ENCODE measurements at places on chromosomes 3 and 15.
A peak's percentile ranks its signal among the peaks of the same experiment; 100 is the strongest.

DNA sequence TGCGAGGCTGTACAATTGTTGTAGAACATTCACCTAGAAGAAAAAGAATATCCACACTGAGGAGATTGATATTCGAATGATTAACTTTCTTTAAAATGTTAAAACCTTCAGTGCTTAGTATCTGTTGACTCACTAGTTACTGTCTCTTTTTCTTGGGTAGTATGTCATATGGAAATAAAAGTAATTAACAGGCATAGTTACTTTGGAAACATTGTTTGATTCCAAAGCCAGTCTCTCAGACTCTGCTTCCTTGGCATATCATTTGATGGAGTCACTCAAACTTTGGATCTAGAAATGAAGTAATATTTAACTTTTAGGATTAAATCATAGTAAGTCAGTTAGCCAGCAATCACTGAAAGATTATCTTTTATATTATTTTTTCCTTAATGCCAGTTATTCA lies 63.4 kb downstream of the MAP2K5 start:
- DNase-seq = no peak

- no peak for DNase-seq
Measured at GRCh38 chr15:45129651-45130129, at the start of the genes DUOX1 and DUOXA1. DUOX1 (plus strand) TSS chr15:45129994; CDS start chr15:45131967, 1,973 bp downstream. DUOXA1 (minus strand) TSS chr15:45129879; CDS start chr15:45123014, 6,865 bp downstream.

- DNase-seq = no peak
Measured at GRCh38 chr3:733313-733712, 359.5 kb upstream of the CNTN6 start.

- no peak for DNase-seq
Measured at GRCh38 chr15:32844118-32844711, 126.4 kb downstream of the GREM1 start.

DNA sequence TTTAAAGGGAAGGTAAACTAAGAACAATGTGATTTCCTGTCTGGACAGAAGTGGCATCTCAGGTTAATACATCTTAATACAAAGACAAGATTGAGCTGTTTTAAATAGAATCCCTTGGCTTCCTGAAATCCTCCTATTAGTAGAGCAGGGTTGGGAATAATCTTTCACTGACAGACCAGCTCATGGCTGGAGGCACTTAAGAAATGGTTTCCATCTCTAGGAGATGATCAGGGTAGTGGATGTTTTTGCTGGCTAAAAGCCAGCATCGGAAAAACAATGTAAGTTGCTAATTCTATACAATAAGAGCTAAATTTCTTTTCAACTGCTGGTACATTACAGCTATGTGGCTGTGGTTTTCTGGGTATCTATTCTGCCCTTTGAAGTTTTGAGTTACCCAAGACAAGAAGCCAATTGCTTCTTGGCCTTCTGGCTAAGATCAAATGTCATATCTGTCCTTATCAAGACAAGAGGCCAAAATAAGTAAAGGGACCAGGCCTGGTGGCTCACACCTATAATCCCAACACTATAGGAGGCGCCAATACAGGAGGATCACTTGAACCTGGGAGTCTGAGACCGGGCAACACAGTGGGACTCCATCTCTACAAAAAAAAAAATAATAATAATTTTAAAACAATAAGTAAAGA lies 49.6 kb downstream of the SHQ1 start:
- no peak for DNase-seq

DNA sequence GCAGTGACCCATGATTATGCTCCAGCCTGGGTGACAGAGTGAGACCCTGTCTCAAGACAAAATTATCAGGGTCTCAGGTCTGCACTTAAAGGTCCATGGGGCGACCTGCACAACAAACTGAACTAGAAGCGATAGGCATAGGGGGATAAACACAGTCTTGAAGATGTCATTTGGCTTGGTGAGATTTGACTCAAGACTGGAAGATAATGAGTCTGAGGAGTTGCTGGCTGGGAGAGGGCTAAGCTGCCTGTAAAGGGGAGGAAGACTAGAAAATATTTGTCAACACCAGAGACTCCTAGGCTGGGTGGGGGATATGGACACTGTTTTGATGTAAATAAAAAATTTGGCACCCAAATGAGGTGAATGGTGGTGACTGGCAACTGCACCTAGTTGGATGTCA lies 19.8 kb downstream of the GHRL start:
- no peak for DNase-seq

DNA sequence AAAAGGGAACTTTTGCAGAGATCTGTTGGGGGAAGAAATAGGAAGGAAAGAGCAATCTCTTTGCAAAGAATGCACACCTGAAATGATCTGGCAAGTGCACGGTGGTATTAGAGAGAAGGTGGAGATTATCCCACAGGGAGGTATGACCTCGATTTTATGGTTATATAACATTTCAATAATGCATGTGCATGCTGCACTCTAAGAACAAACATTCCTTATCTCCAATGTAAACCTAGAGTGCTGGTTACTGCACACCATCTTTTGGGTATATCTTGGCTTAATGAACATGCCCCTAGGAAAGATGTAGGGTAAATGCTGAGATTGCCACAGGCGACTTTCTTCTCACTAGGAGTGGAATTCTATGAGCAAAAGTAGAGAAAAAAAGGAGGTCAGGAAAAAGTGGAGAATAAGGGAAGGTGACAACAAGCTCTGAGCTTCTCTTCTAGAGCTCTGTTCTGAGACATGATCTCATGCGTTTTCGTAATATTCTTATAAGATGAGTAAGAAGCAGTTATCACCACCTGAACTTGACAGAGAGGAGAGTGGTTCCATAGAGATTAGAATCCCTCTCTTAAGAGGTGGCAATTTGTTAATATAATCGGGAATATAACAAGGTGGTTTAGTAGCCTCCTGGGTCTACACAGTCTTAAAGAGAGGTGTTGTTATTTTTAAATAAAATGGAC lies 117.5 kb upstream of the TMC3 start:
- DNase-seq = no peak

DNA sequence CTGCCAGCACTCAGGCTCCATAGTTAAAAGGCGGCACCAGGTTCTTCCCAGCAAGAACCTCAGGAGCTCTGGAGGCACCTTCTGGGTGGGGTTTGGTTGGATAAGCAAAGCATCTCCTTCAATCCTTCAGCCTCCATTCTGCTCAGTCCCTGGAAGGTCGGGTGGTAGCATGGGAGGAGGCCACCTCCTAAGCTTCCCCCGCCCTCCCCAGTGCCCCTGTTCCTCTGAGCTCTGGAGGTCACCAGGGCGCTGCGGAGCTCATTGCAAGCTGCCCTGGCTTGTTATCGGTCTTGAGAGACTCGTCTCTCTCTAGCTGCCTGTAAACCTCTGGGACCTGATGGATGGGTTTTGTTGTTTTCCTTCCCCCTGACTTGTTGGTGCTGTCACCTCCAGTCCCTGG lies 124.8 kb downstream of the RPLP1 start:
- DNase-seq = no peak

GRCh38 chr15:29840926-29841325 lies 18.7 kb upstream of the TJP1 start:
- no peak for DNase-seq

DNA sequence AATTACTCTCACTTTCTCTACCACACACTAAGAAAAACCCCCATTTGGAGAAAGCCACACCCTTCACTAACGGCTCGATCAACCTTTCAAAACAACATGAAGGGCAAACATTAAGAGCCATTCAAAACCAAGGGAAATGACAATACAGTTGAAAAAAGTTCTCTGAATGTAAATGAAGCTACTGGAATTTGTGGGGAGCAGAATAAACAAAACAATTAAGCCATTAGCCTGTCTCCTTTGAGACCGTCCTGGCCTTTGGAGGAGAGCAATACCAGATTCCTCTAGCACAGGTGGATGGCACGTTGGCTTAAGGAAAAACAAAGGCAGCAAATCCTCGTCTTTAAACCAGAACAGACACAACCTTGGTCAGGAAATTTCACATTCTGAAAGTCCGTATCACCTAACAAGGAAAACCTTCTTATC lies 18.7 kb downstream of the MYO1E start:
- no peak for DNase-seq

DNA sequence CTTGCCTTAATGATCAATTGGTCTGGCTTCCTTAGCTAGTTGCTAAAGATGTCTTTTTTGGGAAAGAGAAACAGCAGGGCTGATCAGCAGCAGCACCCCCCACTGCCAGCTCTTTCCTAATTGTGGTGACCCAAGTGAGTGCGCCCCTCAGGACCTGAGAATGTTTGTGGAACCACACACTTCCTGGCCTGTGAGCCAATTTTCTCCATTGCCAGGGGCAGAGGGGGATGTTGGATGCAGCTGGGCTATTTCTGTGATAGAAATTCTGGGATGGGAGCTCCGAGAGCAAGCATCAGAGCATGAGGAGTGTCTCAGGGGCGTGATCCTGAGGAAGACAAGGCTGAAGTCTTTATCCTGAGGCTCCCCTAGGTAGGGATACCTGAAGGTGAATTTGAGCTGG lies 66.6 kb downstream of the CLDN11 start:
- DNase-seq = no peak

DNA sequence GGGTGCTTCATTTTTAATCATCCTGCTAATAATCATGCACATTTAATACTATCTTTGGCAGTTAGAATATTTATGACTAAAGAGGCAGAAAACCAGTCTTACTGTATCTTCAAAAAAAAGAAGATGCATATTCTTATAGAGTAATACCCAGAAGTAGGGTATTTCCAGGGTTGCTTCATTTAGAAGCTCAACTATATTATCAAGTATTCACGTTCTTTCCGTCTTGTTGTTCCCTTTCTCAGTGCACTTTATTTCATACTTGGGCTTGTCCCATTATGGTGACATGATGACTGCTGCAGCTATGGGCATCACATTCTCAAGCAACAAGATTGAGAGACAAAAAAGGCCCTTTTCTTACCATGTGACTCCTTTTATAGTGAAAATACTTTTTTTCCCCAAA lies 96.8 kb upstream of the ASB14 start:
- no peak for DNase-seq

GRCh38 chr3:50365080-50365841 lies 5.9 kb upstream of the TMEM115 start:
- DNase-seq = peak; percentile 90

DNA sequence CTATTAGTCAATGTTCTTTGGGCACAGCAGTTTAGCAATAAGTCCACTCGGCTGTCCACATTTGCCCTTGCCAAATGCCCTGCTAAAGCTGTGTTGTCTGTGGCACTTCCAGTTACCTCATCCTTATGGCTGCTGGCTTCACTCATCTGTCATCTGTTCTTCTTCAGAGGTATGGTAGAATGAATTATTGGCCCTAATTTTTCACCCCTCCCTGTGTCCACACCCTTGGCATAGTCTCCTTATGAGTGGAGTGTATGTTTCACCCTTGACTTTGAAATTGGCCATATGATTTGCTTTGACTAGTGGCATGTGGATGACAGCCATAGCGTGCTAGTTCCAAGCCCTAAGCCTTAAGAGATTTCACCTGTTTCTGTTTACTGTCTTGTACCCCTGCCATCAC lies 72.1 kb upstream of the EPHB1 start:
- no peak for DNase-seq

DNA sequence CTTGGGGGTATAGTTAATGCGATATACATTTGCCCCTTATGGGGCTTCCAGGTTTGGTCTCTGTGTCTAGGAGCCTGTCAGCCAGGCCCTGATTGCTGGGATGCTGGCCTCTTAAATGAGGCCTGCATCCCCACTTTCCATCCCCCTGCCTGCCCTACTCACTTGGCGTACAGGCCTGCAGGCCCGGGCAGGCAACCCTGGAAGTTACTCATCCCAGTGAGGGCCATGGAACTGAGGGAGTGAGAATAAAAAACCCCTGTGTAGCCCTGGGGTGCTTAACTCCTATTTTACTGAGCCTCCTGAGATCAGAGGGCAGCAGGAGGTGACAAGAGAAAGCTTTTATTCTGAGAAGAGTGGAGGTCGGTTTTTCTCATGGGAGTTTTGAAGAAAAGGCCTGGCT lies 2.0 kb downstream of the DISP2 start:
- no peak for DNase-seq

GRCh38 chr15:31799715-31800321 lies 230.5 kb upstream of the CHRNA7 start:
- DNase-seq = no peak

DNA sequence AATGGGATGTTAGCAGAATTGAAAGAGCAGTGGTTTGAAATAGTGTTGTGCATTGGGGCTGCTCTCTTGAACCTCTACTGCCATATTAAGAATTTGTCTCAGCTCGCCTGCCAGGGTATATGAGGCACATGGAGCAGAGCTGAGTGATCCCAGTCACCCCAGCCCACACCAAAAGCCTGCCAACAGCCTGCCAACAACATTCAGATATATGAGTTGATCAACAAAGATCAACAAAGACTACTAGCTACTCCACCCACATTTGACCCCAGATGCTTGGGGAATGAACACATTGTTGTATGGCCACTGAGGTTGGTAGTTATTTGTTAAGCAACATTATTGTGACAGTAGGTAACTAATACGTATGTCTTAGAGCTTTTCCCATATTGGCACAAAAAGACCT lies 570.9 kb upstream of the IL12A start:
- no peak for DNase-seq

- DNase-seq = no peak
Measured at GRCh38 chr15:27237319-27237939, 266.4 kb downstream of the GABRG3 start.

DNA sequence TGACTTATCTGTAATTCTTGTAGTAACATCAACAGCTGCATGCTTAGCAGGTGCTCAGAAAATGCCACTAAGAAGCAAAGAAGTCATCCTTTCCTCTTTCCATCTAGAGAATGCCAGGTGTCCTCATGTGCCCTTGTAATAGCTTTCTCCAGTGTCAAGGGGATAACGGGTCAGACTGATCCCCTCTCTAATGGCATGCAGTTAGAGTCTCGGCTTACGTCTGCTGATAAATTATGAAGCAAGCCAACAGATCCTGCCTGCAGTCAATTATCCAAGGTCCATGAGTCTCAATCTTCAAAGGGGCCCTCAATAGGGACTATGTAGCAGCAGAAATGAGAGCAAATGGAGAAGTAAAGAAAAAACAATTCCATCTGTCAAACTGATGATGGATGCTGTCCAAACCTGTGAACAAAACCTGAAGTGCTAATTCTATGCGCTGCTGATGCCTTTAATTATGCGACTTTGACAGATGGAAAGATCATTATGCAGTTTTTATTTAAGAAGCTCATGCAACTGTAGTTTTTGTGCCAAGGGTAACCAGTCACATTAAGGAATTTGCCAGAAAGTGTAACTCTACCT lies 162.8 kb upstream of the PEX5L start:
- DNase-seq = no peak

DNA sequence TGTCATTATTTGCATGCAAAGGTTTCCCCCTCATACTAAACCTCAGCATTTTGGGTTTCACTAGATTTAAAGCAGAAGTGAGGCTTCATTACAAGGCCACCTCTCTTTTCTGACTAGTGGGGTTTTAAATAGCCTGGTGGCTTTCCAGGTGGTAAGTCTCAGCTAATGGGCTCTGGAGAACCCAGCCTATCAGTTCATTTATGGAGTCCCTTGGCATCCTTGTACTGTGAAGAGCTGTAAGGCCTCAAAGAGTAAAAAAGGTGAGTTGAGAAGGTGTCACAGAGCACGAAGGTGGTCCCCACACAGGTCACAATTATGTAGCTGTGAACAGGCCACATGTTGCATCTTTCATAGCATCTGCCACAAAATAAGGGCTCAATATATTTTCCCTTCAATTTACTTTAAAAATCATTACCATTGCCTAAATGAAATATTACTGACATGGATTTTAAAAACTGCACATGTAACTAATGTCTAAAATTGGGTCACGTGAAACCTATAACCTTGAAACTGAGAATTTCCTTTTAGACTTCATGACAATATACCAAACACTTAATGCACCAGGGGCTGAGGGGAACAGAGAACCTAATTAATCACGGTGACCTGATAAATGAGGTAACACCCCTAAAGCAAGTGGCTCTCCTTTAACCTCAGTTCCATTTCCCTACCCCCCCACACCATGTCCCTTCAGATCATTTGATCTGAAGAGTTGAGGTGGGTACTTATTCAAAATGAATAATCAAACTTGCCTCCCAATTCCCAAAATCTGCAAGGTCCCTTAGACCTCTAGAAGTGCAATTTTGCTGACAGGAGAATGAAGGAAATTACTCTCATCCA lies 1.3 kb downstream of the NGLY1 start:
- DNase-seq = no peak
